ENCODE measurements at places on chromosomes 4 and X. TPM values are rescaled to one million over a fixed set of nuclear protein-coding genes. Genes with fewer than 3 reads are reported as not detected.

DNA sequence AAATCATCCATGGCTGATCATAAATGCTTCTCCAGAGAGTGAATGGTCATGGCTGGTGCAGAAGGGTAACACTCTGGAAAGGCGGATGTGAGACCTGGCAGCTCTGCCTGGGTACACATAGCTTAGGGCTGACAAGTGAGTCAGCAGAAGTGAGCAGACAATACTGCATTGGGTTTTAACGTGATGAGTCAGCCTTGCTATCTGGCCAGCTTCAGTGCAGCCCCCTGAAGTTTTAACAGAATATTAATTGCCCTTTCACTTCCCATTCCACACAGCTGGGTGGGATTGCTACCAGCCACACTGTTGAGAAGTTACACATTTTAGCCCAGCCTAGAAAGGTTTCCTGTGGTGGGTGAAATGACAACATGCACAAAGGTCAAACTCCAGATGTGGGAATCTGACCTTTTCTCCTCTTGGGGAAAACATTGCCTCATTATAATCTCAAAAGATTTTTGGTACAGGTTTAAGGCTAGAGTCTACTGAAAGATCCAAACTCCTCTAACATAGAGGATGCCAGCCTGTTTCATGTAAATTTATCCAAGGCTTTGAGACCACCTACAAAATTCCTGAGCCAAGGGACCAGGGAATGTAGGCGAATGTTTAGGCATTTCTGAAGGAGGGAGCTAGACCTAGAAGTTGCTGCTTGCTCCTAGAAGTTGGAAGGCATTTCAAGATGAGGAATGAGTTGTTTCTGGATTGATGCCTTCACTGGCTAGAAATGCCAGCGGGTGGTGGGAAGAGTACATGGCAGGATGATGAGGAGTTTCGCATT, 230.3 kb upstream of the PGRMC2 start:
- peak; percentile 32 for DNase-seq

DNA sequence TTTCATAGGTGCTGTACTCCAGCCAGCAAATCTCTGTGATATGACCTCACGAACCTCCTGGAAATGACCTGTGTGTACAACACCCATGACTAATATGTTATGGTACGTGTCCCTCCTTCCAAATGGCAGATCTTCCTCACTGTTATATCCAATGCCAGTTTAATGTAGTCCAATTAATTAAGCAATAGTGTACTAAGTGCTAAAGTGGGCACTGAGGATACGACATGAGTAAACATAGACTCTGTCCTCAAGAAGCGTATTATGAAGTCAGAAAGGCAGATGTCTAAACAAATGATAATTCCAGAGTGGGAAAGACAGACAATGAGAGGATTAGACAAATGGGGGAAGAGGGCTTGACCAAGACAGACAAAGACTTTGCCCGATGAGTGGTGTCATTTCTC, 33.9 kb downstream of the GPRIN3 start:
- no peak for DNase-seq

DNA sequence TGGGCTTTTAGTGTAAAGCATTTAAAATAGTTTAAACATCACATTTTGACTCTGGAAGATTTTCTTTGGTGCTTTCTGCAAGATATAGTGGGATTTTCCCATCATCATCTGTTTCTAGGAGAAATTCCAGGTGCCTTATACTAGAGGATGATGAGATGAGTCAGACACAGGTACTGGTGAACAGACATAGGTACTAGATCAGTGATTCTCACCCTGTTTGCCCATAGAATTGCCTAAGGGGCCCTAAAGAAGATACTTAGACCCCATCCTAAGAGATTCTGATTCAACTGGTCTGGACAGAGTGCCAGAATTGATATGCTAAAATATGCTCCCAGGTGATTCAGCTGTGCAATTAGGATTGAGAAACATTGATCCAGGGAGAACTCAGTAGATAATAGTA, 9.7 kb downstream of the TSPAN7 start:
- DNase-seq = no peak

MEPE gene
- not detected for total RNA-seq

CYBB gene
- total RNA-seq = 1.3 TPM

HCFC1 gene
- 102 TPM for total RNA-seq

- DNase-seq = no peak
Observed at GRCh38 chr4:173272996-173273395, 61.2 kb downstream of the HMGB2 start.

F9 gene
- total RNA-seq = not detected

DNA sequence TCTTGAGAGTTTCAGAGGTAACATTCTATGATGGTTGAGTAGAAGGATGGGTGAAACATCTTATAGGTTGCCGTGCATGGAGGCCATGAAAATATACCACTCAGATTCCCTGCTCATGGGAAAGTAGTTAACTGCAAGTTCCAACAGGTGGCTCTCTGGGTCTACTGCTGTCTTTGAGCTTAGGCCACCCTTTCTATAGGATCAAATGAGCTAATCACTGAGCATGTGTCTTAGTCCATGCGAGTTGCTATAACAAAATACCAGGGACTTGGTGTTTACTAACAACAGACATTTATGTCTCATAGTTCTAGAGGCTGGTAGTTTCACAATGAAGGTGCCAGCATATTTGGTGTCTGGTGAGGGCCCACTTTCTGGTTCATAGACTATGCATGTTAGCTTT, 144.8 kb upstream of the UNC5C start:
- no peak for DNase-seq

DNA sequence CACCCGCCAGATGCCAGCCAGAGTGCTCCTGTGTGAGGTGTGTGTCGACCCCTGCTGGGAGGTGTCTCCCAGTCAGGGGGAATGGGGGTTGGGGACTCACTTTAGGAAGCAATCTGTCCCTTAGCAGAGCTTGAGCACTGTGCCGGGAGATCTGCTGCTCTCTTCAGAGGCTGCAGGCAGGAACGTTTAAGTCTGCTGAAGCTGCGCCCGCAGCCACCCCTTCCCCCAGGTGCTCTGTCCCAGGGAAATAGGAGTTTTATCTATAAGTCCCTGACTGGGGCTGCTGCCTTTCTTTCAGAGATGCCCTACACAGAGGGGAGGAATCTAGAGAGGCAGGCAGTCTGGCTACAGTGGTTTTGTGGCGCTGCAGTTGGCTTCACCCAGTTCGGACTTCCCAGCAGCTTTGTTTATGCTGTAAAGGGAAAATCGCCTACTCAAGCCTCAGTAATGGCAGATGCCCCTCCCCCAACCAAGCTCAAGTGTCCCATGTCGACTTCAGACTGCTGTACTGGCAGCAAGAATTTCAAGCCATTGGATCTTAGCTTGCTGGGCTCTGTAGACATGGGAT, 80.8 kb downstream of the CCSER1 start:
- no peak for DNase-seq

- DNase-seq = no peak
Observed at GRCh38 chrX:14930663-14931062, 57.4 kb downstream of the MOSPD2 start.

DSPP gene
- total RNA-seq = not detected

DNA sequence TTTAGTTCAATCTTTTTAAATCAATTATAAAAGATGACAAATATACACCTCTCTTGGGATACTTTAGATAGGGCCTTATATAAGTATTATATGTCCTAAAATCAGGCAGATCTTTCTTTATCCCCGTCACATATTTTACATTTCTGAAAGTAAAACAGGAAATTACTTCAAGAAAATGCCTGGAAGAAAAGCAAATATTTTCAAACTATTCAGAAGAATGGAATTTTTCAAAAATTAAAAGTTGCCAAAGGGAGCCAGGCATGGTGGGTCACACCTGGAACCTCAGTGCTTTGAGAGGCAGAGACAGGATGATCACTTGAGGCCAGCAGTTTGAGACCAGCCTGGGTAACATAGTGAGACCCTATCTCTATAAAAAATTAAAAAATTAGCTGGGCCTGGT, 34.4 kb downstream of the MGARP start:
- DNase-seq = no peak

CENPVL2 gene
- total RNA-seq = 5.9 TPM

DNA sequence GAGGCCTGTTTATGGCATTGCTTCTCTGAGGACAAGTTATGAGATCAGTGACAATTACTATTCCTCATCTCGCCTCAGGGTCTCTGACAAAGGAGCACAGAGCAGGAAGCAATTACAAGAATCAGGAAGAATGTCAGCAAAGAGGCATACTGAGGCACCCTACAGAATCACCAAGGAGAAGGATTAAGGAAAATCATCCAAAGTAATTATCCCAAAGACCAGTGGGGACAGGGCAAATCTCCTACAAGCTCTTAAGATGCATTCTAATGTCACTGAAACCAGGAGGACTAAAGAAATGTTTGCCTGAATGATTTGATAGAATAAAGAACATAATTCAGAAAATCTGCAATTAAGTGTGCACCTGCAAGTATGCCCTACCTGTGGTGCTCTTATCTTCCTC, 206.2 kb downstream of the RCHY1 start:
- DNase-seq = no peak

AKAP4 gene
- total RNA-seq = 347 TPM

DNA sequence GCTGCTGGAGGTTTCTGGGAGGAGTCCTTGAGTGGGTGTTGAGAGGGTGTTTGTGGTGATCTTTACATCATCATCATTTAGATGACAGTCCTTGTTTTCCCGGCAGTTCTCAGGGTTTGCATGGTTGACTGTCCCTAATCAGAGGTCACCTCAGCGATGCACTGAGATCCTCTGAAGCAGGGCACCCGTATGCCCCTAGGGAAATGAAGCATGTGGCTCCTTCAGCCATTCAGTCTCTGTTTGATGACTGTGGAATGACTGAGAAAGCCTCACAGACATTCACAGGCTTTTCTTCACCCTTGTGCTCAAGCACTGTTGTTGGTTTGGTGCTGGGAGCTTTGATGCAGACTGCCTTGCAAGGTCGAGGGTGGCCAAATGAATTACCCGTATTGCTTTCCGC, 474.7 kb downstream of the SPRY1 start:
- no peak for DNase-seq

DNA sequence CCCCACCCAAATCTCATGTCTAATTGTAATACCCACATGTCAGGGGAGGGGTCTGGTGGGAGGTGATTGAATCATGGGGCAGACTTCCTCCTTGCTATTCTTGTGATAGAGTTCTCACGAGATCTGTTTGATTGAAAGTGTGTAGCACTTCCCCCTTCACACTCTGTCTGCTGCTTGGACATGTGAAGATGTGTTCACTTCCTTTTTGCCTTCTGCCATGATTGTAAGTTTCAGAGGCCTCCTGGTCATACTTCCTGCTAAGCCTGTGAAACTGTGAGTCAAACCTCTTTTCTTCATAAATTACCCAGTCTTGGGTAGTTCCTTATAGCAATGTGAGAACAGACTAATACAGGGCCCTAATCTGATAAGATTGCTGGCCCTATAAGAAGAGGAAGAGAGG, 1514.8 kb downstream of the RPA4 start:
- no peak for DNase-seq

SPARCL1 gene
- 138 TPM for total RNA-seq

Data from testis (tissue), 5 donors.